Non-pigmented ciliary epithelial cell (primary cell): ENCODE measurements at places on chromosomes 4 and X.

DNA sequence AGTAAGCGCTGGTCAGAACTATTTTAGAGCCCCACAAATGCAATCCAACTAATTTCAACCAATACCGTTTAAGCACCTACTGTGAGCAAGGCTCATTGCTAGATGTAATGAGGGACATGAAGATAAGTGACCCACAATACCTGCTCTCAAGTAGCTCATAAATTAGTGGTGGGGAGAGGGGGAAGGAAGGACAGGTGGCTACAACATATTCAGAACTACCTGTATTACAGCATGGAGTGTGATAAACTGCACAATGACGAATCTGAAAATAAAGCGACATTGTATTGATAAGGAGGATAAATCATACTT is 311.6 kb upstream of the DIAPH2 start:
- DNase-seq, result no peak

DNA sequence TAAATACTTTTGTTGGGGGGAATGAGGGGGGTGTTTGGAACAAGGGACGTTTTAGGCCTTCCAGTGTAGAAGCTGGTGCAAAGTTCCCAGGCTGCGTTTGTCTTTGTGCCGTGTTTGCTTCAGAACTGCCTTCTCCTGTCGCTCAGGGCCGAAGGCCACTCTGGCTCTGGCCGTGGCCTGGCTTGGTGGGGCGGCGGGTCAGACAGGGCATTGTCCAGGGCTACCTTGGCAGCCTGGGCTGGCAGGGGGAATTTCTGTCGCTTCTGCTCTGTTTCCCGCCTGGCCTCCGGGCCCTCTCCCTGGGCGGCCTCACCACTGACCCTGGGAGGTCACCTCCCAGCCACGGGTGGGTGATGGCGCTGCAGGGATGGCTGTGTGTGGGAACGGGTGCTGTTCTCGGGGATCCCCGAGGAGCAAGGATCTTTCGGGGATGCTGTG is 140.0 kb downstream of the COL4A6 start:
- no peak for DNase-seq

- no peak for DNase-seq
Observed at GRCh38 chrX:74234818-74235217, 69.2 kb upstream of the ZCCHC13 start.

GRCh38 chr4:165721815-165722214 is 151.2 kb upstream of the TLL1 start:
- no peak for DNase-seq

DNA sequence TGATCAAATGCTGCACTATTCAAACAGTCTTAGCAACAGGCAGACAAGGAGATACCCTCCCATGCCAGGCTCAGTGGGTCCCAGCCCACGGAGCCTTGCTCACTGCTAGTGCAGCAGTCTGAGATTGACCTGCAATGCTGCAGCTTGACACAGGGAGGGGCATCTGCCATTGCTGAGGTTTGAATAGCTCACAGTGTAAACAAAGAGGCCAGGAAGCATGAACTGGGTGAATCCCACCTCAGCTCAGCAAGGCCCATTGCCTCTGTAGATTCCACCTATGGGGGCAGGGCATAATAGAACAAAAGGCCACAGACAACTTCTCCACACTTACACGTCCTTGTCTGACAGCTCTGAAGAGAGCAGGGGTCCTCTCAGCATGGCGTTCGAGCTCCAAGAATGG is 26.6 kb upstream of the ZXDB start:
- no peak for DNase-seq

GRCh38 chr4:26821677-26822503 is 38.8 kb upstream of the STIM2 start:
- no peak for DNase-seq

- no peak for DNase-seq
Observed at GRCh38 chrX:22912616-22913015, 87.1 kb upstream of the DDX53 start.

- peak; percentile 41 for DNase-seq
Observed at GRCh38 chrX:31353095-31353494, 281.3 kb upstream of the FTHL17 start.

GRCh38 chrX:44747317-44747716 is 96.5 kb upstream of the DUSP21 start:
- DNase-seq, result no peak

DNA sequence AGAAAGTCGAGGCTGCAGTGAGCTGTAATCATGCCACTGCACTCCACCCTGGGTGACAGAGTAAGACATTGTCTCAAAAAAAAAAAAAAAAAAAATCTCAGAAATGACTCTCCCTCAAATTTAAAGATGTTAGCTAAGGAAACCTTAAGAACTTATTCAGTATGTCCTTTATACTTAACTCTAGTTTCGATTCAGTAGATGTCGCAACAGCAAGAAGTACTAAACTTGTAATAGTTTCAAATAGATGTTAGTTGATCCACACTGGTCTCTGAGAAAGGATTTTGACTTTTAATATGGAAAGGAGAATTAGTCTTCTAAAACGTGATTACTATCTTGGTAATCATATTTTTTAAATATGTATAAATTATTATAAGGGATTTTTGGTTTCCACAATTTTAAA is 29.6 kb downstream of the NKX3-2 start:
- DNase-seq, result no peak

GRCh38 chr4:27154706-27155105 is 294.1 kb downstream of the STIM2 start:
- DNase-seq, result peak; percentile 81

- DNase-seq, result no peak
Observed at GRCh38 chrX:103839404-103839803, 7.3 kb upstream of the RAB9B start.

GRCh38 chr4:79425586-79425985 is 17.6 kb upstream of the GK2 start:
- no peak for DNase-seq

DNA sequence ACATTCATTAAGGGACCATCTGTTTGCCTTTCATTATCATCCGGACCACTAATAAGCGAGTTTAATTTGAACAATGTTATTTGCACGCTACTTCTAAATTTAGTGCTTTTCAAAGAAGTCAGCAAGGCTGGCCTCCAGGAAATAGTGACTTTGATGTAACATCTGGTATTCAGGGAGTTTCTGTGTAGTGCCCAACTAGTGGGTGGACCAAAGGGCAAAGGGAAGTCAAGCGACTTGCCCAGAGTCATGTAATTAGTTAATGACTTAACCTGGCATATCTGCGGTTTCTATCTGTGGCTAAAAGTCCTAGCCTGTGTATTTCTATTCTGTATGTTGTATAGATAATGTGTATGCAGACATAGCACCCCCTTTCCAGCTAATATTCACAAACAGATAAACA is 56.3 kb upstream of the LCORL start:
- no peak for DNase-seq

DNA sequence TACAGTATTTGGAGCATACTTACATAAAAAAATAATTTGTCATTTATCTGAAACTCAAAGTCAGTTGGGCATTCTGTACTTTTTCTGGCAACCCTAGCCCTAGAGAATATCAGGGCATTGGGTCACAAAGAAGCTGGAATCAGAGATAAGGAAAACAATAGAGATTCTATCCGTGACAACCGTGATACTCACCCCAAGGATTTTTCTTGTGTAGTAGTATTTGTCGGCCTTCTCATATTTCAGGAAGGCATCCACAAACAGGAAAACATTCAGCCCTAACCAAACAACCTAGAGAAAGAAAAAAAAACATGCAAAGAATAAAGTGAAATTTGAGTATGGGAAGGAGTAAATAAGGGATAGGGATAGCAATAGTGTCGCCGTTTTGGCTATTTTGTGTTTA is 3.6 kb downstream of the NOX1 start:
- DNase-seq, result no peak

GRCh38 chrX:23327104-23327503 is 7.5 kb upstream of the PTCHD1 start:
- DNase-seq, result no peak

DNA sequence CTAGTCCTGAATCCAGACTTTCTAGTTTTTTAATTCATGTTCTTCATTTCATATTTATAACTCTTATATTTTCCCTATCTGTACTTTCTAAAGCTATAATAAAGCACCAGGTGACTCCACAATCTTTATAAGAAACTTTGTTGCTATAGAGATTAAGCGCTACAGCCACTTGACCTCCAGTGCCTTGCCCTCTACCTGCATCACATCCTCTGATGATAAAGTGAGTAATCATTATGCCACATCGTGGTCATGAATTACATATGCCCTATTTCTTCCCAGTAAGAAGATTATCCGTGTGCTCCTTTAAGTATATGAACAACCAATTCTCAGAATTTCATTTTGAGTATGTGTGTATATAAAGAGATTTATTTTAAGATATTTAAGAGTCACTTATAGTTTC is 6.8 kb upstream of the DYNLT3 start:
- no peak for DNase-seq

DNA sequence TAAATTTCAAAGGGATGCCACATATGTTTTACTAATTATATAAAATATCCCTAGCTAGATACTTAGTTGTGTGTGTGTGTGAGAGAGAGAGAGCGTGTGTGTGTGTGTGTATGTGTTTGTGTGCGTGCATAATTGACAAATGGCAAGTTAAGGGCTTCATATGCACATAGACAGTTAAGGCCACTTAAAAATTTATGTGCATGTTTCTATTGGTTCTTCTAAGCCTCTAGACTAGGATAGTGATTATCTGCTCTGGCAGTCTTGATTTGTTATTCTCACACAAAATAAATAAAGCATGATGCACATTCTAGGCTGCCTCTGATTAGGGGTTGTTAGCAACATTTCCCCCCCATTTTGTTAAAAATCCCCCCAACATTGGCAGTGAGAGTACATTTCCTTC is 279.0 kb upstream of the TAPT1 start:
- no peak for DNase-seq

- no peak for DNase-seq
Observed at GRCh38 chr4:52943677-52944076, 81.6 kb downstream of the RASL11B start.

- DNase-seq, result no peak
Observed at GRCh38 chrX:17859609-17860178, 1.4 kb downstream of the RAI2 start.

- no peak for DNase-seq
Observed at GRCh38 chrX:8374041-8374825, 90.4 kb upstream of the VCX3B start.

DNA sequence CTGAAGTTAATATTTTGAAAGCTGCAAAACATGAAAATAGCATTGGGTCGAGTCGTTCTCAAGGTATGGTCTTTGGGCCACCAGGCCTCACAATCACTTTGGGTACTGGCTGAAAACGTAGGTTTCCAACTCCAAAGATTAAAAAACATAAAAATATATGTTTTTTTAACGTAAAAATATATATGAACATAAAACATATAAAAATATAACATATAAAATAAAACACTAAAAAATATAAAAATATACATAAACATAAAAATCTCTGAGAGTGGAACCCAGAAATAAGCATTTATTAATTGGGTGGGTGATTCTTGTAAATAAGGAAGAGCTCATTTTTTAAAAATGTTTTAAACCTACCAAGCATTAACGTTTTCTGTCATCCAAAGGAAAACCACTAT is 666 bp upstream of the PDS5A start:
- DNase-seq, result no peak

- DNase-seq, result no peak
Observed at GRCh38 chrX:71052721-71053120, 15.4 kb downstream of the SNX12 start.

GRCh38 chr4:108035691-108036090 is 46.0 kb downstream of the HADH start:
- DNase-seq, result no peak

DNA sequence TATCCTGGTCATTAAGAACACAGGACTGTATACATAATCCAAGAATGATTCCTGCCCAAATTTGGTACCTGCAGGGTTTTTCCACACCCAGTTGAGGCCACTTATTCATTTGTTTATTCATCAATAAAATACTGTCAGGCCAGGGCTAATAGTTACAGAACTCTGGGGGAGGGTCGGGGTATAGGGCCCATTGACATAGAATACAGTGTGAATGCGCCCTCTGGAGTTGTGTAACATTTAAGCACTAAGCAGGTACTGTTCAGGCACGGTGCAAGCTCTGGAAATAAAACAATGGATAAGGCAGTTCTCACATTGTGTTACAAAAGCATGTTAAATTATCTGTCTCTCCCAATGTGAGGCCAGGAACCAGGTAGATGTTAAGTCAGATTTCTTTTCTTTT is 30.8 kb upstream of the LRBA start:
- DNase-seq, result no peak

DNA sequence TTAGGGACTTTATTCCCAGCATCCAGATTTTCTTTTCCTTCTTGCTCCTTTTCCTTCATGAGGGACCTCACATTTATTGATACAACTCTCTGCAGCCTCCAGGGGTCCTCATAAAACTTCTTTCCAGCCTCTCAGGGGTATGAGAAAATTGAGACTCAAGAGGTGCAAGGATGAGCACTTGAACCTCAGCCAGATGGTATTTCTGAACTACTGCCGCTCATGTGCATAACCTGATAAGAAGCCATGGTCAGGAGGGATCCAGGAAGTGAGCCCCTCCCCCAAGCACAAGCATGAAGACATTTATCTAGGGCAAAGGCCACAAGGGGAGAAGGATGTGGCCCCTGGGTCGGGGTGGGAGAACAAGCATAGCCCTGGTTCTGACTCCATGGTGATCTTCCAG is 73.3 kb downstream of the TSPAN7 start:
- no peak for DNase-seq

DNA sequence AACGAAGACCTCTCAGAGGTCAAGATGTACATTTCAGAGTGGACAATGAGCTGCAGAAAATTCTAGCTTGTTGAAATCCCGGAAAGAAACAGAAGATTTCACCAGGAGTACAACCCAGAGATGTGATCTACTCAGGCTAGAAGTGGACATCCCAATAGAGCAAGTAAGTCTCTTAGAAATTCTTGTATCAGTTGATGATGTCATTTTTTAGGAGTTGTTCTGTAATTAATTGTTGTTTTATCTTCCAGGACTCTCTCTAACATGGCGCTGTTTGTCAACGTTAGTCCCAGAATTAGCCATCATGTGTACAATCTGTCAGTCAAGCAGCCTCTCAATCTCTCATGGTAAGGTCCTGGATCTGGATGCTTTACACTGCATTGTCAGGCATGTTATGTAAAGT is 174.4 kb downstream of the GRIA3 start:
- no peak for DNase-seq

DNA sequence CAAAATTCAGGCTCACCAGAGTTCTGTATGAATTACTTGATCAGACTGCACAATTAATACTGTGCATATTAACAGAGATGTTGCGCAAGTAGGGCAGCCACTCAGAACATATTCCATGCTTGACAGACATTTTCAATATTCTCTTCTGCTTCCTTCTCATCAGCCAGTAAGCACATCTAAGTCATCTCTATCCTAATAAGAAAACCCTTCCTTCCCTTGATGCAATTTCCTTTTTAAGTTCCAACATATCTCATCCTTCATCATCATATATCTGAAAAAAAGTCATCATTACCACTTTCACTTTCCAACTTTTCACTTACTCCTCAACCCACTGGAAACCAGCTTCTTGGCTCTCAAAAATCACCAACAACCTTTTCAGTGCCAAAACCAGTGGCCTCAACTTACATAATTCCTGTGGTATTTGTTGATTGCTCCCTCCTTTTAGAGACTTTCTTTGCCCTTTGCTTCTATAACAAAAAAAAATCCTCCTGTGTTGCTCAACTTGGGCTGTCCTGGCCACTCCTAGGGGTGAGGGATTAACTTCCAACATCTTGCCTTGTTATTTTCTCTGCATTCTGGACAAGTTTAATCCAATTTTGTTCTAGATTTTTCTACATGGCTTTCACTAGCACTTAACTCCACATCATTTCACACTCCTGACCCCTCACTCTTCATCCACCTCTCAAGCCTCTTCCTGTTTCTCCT is 14.1 kb downstream of the MBNL3 start:
- DNase-seq, result no peak

GRCh38 chr4:162839814-162840213 is 326.9 kb downstream of the NAF1 start:
- DNase-seq, result no peak

GRCh38 chrX:6228720-6229119 is at the start of gene NLGN4X:
Gene NLGN4X, minus strand, starts transcription at chrX:6228867. Its CDS starts 77,401 bp downstream, at chrX:6151466.
- DNase-seq, result no peak
